ENCODE measurements at places on chromosomes 3 and 15.

DNA sequence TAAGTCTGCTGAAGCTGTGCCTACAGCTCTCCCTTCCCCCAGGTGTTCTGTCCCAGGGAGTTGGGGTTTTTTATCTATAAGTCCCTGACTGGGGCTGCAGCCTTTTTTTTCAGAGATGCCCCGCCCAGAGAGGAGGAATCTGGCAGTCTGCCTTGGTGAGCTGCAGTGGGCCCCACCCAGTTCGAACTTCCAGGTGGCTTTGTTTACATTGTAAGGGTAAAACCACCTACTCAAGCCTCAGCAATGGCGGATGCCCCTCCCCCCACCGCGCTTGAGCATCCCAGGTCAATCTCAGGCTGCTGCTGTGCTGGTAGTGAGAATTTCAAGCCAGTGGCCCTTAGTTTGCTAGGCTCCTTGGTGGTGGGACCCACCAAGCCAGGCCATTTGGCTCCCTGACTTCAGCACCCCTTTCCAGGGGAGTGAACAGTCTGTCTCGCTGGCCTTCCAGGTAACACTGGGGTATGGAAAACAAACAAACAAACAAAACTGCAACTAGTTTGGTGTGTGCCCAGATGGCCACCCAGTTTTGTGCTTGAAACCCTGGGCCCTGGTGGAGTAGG lies 189.4 kb downstream of the MFSD1 start:
- peak; percentile 55 for DNase-seq

GRCh38 chr15:95872366-95872771 lies 458.1 kb upstream of the NR2F2 start:
- peak; percentile 94 for DNase-seq

- no peak for DNase-seq
Observed at GRCh38 chr3:192220915-192221314, 506.4 kb downstream of the FGF12 start.

GRCh38 chr3:171347301-171348039 lies 112.7 kb downstream of the TNIK start:
- DNase-seq: peak; percentile 75

DNA sequence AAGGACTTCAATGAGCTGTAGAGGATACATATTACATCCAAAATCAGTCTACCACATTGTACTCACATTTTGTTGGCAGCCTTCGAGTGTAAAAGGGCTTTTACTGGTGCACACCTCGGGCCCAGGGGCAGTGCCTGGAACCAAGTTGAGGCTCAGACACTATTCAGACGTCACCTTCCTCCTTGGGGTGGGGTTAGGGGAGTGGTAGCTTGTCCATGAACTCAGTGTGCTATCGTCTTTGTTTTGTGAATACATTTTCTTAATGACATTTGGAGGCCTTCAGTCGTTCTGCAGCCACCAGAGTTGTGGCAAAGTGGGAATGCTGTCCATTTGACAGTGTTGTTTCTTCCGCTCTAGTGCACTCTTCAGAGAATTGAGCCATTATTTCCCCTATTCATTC lies 114.2 kb downstream of the PGPEP1L start:
- DNase-seq: no peak

- no peak for DNase-seq
Observed at GRCh38 chr3:86733257-86733656, 257.7 kb downstream of the VGLL3 start.

GRCh38 chr3:182821221-182821981 lies 28.1 kb downstream of the ATP11B start:
- DNase-seq: no peak

DNA sequence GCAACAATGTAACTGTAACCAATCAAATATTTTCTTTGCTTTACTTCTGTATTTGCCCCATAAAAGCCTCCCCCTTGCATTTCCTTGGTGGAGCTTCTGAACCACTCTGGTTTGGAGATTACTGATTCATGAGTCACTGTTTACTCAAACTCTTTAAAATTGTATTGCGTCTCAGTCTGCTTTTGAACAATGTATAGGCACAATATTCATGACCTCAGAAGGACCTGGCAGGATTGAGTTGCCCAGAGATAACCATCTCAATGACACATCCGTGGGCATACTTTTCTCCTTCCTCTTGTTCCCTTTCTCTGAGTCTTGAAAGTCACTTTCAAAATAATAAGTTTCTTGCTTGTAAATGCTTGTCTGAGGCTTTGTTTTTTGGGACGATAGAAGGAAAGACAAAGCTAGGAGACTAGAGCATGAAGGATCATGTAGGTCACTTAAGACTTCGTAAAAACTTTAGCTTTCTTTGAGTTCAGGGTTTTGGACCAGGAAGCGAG lies 57.1 kb upstream of the POU1F1 start:
- DNase-seq: peak; percentile 98

DNA sequence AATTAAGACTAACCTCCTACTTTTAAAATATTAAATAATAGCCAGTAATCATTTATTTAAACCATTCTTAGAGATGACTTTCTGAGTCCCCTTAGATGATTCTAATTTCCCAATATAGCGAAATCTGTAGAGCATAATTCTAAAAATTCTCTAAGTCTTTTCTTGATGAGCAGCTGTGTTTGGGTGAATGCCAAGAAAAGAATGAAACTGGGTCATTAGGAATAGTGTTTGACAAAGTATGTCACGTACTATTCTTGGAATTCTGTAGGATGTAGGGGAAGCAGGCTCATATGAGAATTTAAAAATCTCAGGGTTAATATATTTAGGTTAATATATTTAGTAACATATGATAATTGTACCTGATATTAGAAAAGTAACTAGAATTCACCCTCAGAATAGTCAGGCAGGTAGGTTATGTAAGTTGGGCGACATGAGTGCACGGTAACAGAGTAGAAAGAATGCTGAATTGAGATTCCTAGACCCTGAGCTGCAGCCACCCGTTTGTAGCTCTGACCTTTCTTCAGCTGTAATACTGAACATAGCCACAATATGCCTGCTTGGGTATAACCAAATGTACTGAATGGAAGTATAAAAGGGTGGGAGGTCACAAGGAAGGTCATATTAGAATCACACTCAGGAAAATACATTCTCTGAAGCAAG lies 524.3 kb downstream of the UNC13C start:
- DNase-seq: no peak

DNA sequence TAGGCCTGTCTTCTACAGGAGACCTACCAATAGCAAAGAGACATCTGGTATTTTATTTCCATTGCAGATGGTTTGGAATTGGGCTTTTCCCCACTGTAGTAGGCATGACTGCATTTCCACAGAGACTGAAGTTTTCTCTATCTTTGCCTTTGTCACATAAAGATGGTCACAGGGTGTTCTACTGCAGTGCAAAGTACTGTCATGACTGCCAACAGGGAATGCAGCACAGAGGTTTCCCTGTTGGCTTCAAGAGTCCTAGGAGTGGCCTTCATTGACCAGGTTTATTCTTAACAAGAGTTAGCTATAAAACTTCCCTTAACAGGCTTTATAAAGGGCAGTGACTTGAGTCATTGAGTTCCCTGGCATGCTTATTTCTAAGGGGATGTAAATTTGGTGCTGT lies 36.8 kb upstream of the TM4SF4 start:
- no peak for DNase-seq

DNA sequence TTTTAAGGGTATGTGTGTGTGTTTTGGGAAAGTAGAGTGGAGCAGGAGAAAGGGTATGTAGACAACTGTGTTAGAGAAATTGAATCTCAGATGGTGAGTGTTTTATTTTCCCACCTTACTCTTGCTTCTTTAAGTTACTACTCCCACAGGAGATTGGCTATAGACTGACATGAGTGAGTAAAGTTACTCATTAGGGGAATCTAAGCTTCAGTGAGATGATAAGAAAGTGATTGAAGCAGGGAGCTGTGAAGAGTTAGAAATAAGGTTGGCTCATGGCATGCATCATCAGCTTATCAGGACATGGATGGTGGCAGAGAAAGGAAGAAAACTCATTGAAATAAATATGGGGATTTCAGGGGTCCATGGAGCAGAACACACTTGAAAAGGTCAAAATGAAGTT lies 88.9 kb downstream of the MBNL1 start:
- no peak for DNase-seq

DNA sequence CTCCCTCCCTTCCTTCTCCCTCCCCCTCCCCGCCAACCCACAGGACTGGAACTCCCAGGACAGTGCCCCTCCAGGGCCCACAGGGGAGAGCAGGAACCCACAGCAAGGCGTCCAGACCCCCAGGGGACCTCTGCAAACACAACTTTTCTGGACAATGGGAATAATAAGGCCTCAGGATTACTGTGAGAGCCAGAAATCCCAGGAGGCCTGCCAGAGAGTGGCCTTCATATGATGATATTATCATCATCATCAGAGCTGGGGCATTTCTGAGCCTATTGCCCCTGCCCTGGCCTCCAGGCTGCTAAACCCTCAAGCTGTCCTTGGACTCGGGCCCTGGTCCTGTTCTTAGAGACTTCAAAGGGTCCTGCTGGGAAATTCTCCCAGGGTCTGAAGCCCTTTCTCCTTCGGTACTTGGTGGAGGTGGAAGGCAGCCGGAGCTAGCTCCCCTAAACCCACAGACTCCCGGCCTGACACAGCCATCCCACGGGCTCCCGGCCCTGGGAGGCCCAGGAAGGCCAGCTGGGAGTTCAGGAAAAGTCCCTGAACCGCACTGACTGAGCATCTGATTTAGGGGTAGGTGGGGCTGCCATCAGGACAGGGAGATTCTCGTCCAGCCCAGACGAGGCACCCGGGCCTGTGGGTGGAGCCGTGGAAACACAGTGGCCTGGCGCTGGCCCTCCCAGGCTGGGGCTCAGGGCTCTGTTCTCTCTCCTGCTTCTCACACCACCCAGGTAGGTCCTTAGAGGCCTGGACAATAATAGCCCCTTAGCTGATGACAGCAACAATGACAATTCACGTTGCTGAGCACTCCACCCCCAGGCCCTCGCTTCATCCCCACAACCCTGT lies 4.9 kb downstream of the CALML4 start:
- DNase-seq: no peak

DNA sequence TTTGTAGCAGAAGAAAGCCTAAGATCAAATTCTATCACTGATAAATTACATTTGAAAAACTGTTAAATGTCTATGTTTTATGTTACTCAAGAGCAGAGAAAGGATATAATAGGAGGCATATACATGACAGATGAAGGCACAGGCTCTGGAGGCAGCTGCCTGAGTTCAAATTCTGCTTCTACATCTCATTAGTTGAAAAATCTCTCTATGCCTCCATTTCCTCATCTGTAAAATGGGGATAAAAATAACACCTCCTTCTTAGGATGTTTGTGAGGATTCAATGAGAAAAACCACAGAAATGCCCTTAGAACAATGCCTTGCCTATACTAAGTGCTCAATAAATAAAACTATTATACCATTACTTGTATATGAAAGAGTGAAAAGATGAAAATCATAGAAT lies 21.0 kb downstream of the TP53BP1 start:
- DNase-seq: no peak

DNA sequence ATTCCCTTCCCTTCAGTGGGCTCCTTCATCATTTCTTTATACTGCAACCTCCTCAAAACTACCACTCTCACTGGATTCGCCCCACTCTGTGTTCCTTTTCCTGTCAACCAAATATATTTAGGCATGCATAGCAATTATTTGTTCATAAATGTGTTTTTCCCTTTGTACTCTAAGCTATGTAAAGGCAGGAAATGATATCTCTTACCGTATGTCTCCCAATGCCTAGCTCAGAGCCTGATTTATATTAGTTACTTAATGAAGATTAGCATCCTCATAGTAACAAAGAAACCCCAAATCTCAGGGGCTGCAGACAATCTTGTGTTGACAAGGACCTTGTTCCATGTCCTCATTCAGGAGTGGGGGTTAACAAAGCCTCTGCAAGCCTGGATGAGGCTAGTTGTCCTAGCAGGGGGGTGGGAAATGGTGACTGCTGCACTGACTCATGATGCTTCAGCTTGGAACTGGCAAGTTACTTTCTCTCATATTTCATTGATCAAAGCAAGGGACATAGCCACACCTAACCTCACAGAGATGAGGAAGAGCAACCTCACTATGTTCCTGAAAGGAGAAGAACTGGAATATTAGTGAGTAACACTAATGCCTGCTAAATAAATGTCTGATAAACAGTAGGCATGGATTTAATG lies 15.2 kb downstream of the PHLDB2 start:
- peak; percentile 87 for DNase-seq

DNA sequence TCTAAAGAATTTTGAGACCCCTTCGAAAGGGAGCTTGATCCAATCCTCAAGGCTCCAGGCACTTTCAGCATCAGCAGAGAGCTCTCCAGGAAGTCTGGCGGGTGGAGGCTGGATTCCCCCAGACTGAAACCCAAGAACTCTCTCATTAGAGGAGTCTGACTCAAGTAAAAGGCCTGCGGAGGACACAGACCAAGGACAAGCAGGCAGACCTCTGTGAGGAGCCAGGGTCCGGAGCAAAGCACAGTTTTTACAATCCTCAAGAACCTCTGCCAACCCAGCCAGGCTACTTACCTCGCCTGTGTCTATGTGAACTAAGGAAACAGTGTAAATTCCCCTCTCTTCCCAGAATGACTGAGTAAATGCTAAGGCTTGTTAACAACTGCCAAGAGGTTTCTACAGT lies 86.2 kb downstream of the FBN1 start:
- peak; percentile 26 for DNase-seq

GRCh38 chr3:31532587-31533168 lies at the start of gene STT3B:
Gene STT3B (plus strand): TSS chr3:31532925. CDS start chr3:31532999, 74 bp downstream.
- peak; percentile 64 for DNase-seq

DNA sequence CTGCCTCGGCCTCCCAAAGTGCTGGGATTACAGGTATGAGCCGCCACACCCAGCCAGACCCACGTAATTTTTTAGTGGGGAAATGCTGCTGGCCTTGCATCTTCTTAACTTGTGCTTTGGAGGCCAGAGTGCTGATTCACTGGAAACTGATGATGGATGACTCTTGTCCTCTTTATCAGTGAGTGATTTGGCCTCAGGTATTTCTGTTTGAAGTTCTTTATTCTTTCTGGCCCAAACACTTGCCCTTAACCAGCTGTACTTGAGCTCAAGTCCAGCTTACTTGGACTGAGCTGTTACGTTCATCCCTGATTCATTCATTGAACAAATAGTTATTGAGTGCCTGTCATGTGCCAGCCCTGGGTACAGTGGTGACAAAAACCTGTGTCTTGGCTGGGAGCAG lies 4.2 kb downstream of the PTPN23 start:
- DNase-seq: peak; percentile 89

DNA sequence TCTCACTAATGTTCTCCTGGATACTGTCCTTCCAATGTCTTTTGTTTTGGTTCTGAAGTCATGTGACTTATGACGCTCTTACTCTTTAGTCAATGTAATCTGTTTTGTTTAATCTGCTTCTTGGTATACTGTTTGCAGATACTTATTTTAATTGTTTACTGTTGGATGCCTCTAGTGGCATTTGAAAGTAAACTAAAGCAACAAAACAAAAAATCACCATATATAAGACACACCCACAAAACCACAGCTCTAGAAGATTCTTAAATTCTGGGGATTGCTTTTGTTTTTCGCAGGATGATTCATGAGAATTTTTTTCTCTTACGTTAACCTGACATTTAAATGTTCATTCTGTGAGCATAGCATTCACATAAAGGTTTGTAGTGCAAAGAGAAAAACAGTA lies 16.8 kb downstream of the SLC25A26 start:
- no peak for DNase-seq

- no peak for DNase-seq
Observed at GRCh38 chr3:112273536-112273935, 20.5 kb downstream of the SLC9C1 start.

DNA sequence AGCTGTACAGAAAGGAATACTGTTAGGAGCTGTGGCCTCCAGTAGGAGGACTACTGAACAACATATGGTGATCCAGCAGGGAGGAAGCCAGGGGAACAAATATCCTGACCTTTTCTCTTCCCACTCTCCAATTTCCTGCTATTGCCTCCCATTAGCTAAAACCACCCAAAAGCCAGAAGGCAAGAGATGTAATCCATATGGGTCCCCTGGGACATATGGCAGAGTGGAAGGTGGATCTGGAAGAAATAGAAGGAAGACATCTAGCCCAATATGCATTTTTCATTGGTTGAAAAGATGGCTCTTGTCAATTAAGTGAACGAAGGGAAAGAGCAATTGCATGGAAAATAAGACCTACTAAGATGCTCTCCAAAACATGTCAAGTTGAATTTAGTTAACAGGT lies 167.2 kb downstream of the CNTN3 start:
- no peak for DNase-seq
